ENCODE measurements at places on chromosomes 7 and 10. TPM values are rescaled to one million over a fixed set of nuclear protein-coding genes. Genes with fewer than 3 reads are reported as not detected.

- peak; percentile 72 for DNase-seq
Observed at GRCh38 chr7:131692131-131692960, 135.9 kb upstream of the PODXL start.

DNA sequence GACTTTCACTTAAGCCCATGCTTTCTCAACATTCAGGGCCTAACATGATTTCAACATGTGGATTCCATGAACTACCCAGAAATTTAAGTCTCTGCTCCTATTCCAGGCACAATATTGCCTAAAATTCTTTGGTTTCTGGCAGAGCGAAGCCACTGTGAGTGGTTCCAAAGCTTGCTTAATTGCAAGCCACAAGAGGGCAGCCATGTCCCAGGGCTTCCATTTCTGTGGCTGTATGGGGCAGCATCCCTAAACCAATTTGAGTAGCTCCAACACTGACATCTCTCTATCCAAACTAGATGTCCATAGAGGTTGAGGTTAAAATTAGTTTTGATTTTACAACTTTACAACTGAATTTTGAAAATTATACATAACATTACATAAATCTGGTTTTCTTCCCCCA lies 56.3 kb upstream of the MDFIC start:
- DNase-seq = peak; percentile 63

The SUN3 gene
- 1.1 TPM for total RNA-seq

The FFAR4 gene
- total RNA-seq = 0.61 TPM

The PRTFDC1 gene
- 22.7 TPM for total RNA-seq

The ZNF37A gene
- total RNA-seq = 8.1 TPM

The RAB19 gene
- total RNA-seq = 4.7 TPM

Data from Calu3 (cell line).